ENCODE measurements at places on chromosomes 3 and 15.

DNA sequence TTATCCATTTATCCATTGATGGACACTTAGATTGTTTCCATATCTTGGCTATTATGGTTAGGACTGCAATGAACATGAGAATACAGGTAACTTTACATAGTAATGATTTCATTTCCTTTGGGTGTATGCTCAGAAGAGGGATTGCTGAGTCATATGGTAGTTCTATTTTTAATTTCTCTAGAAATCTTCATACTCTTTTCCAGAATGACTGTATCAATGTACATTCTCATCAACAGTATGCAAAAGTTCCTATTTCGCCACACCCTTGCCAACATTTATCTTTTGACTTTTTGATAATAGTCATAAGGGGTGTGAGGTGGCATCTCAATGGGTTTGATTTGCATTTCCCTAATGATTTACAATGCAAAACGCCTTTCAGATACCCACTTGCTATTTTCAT lies 6.2 kb upstream of the NIPA1 start:
- DNase-seq, result no peak

DNA sequence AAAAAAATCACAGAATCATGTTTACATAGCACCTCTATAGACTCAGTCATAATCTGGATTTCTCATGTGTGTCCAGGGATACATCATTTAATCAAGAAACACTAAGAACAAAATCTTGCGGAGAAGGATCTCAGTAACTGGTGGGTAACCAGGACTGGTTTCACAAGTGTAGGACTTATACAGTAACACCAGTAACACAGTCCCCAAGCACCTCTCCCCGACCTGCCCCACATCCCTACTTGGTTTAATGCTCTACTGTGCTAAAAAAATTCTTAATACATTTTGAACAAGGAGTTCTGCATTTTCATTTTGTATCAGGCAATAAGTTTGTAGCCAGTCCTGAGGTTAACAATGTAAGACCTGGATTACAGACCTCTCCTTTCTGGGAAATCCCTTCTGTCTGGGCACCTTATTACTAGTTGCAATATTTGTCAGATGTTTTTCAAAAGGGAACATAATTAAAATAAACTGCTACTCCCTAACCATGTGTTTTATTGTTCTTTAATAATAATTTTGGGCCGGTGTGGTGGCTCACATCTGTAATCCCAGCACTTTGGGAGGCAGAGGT lies 57.6 kb upstream of the BBX start:
- no peak for DNase-seq

GRCh38 chr3:66038726-66039589 lies at the start of gene MAGI1:
TSS of gene MAGI1 (minus strand) at chr3:66038918. CDS start at chr3:66038308, 610 bp downstream.
- DNase-seq, result peak; percentile 8

- DNase-seq, result no peak
Measured at GRCh38 chr15:96421178-96421601, 90.7 kb downstream of the NR2F2 start.

- no peak for DNase-seq
Measured at GRCh38 chr3:78845605-78846004, 922.2 kb downstream of the ROBO1 start.

DNA sequence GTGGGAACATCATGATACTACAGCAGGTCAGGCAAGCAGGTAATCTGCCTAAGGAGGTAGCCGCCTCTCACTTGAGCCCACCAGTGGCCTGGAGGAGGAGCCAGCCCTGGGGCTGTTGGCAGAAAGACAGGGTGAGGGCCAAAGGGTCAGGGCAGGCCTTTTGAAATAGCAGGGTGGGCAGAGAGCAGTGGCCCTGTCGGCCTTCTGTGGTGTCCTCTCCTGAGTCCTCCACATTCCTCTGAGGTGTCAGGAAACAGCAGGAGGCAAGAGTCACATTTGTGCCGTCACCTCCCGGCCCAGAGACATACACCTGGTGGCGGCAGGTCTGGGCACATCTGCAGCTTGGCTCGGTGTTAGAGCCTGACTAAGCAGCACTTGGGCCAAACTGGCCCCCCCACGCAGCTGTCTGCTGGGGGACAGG lies 3.9 kb upstream of the BNC1 start:
- DNase-seq, result no peak

DNA sequence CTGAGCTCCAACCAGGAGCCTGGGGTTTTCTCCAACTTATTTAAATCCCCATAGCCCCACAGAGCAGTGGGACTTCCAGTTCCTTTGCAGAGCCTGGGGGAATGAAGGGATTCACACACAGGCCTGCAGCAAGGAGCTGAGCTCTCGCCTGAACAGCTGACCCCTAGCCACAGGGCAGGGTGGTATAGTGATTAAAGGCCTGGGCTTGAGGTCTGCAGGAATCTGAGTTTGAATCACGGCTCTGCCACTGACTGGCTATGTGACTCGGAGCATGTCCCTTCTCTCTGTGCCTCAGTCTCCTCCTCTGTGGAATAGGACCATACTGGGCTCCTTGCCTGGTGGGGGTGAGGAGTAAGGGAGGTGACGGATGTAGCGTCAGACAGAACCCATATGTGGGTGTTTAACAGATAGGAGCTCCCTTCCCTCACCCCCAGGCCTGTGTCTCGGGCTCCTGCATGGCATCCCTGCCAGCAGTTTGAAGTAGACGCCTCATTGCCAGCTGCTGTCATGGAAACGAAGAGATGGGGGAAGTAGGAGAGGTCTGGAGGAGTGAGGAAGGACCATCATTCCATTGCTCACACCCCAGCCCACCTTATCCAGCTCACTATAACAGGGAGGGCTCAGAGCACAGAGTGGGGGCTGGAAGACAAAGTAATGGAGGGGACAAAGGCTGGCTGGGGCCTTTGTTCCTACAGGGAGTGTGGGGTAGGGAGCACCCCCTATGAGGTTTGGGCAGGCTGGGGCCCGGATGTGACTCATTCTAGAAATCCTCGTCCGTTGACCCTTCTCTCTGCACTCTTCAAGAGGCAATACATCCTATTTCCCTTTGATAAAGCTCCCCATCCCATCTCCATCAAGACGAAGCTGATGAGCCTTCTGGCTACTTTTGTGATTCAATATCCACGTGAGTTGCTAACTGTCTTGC lies 14.8 kb downstream of the HRH1 start:
- DNase-seq, result no peak

DNA sequence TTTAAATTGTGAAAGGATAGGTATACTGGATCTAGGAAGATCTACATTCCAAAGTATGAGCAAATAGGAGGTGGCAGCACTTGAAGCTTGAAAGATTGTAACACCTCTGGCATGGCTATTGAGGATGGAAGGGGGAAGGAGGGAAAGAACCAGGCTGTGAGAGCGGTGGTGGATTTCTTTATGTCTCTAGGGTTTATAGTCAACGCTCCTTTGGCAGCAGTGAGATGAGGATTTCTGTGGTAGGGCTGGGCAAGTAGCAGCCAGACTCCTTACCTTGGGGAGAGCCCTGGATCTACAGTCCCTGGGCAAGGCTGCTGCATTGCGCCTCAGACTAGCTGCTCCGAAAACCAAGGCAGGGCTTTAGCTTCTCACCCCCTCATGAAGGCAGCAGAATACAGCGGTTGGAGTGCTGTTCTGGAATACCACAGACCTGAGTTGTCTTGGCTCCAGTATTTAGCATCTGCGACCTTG lies 53.2 kb downstream of the MEF2A start:
- no peak for DNase-seq

DNA sequence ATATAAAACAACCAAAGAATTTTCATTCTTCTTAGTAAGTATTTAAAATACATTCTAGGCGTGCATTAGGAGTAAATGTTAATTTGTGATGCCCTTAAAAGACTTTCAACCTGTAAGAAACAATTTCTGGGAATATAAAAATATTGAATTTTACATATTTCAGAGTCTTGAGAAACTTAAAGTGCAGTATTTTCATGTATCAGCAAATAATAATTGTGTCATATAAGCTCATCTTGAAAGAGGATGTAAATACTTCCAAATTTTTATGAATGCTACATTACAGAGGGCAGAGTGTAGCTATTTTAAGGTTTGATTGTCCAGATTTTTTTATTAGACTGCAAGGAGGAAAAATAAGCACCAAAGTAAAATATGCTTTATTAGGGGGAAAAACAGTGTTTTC lies 207.1 kb downstream of the VPS13C start:
- DNase-seq, result no peak

- DNase-seq, result no peak
Measured at GRCh38 chr3:37620071-37620635, 241.5 kb upstream of the CTDSPL start.

DNA sequence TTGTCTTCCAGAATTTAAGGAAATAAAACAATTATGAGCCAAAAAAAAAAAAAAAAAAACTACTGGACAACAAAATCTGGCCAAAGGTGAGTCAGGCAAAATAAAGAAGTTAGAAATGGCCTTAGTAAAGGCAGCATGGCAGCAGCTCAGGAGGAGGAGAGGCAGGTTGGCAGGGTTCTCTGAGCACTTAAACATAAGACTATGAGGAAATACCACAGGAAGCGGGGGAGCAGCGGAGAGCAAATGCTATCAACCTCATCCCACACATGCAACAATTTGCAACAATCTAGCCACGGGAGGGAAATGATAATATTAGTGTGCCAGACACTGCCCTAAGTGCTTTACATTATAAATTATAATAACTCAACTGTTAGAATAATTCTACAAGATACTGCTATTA lies 247.3 kb upstream of the NSMCE3 start:
- DNase-seq, result no peak

- no peak for DNase-seq
Measured at GRCh38 chr3:11593318-11594034, 50.2 kb downstream of the VGLL4 start.

DNA sequence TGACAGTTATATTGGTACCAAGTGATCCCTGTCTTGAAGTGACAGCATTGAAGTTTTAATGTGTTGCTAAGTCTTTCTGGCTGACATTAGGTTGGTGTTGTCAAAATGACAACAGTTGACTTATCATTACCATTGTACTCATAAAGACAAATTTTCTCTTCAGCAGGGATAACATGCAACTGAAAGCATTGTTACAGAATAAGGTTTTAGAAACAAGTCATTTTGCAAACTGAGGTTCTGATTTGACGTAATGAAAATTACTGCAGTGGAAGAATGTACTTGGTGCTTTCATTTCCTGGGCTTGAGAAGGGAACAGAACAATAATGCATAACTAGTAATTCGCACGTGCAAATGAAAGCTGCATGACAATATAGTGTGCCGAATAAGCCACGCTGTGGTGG lies 75.1 kb downstream of the MOBP start:
- DNase-seq, result no peak

DNA sequence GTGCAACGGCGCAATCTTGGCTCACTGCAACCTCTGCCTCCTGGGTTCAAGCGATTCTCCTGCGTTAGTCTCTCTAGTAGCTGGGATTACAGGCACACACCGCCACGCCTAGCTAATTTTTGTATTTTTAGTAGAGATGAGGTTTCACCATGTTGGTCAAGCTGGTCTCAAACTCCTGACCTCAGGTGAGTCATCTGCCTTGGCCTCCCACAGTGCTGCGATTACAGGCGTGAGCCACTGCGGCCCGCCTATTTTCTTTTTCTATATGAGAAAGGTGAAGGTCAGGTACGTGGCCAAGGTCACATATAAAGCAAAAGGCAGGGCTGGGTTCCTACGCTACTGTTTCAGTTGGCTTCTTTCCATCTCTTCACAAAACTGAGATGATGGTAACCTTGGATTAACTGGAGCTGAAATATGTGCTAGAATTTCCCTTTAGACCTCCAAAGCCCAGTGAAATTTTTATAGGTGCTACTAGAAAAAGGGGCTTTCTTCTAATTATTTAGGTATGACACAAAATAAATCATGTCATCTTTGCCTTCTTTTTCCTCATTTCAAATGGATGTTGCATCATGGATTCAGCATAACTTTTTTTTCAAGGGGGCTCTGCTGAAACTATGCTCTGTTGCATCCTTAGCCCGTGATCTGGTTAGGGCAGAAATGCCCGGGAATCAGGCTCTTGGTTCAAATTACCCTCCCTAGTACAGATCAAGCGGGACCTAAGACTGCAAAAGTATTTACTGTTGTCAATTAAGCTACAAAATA lies 68.5 kb downstream of the MYO1E start:
- DNase-seq, result no peak

GRCh38 chr3:108897883-108898282 lies 55.8 kb downstream of the GUCA1C start:
- no peak for DNase-seq

GRCh38 chr3:194130807-194131589 lies 5.0 kb upstream of the HES1 start:
- no peak for DNase-seq

GRCh38 chr3:65145680-65146079 lies 457.9 kb upstream of the ADAMTS9 start:
- no peak for DNase-seq

GRCh38 chr3:13120289-13120927 lies 47.2 kb upstream of the IQSEC1 start:
- no peak for DNase-seq

- DNase-seq, result no peak
Measured at GRCh38 chr3:78506061-78506460, 1261.7 kb downstream of the ROBO1 start.

DNA sequence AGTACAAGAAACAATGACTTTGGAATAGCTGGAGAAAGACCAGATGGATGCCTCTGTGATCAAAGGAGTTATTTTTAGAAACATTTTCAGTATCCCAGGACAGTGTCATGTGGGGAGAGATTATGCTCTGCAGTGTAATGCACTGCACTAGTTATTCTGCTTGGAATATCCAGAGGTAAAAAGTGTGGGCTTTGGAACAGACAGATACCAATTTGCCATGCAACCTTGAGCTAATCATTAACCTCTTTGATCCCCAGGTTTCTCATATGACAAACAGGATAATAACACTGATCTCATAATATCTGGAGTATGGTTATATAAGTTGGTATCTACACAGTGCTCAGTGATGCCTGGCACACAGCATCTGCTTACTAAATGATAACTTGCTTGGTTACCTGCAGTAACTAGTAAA lies 12.2 kb upstream of the SLC7A14 start:
- DNase-seq, result no peak

GRCh38 chr3:101518421-101518871 lies 5.4 kb upstream of the SENP7 start:
- DNase-seq, result no peak

DNA sequence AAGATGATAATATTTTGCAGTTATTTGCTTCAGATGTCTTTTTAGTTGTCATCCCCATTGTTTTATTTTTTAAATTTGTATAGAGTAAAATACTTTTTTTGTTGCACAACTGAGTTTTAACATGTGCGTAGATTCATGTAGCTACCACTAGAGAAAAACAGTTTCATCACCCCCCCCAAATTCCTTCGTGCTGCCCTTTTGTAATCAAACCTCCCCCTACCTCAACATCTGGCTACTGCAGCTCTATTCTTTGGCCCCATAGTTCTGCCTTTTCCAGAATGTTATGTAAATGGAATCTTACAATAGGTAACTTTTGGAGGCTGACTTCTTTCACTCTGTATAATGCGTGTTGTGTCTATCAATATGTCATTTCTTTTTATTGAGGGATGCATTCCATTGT lies 232.0 kb upstream of the RASGRP1 start:
- no peak for DNase-seq

- no peak for DNase-seq
Measured at GRCh38 chr3:52144796-52145735, 9.2 kb downstream of the POC1A start.

- DNase-seq, result no peak
Measured at GRCh38 chr3:124780761-124781475, 50.7 kb downstream of the UMPS start.
